Hematopoietic multipotent progenitor cell treated with erythropoietin and hydrocortisone succinate and interleukin-3 and kit ligand, for 6 days (in vitro differentiated cells): ENCODE measurements at places on chromosomes 12 and 14.

GRCh38 chr12:117042171-117042842 lies 56.9 kb downstream of the TESC start:
- DNase-seq: peak; percentile 99

DNA sequence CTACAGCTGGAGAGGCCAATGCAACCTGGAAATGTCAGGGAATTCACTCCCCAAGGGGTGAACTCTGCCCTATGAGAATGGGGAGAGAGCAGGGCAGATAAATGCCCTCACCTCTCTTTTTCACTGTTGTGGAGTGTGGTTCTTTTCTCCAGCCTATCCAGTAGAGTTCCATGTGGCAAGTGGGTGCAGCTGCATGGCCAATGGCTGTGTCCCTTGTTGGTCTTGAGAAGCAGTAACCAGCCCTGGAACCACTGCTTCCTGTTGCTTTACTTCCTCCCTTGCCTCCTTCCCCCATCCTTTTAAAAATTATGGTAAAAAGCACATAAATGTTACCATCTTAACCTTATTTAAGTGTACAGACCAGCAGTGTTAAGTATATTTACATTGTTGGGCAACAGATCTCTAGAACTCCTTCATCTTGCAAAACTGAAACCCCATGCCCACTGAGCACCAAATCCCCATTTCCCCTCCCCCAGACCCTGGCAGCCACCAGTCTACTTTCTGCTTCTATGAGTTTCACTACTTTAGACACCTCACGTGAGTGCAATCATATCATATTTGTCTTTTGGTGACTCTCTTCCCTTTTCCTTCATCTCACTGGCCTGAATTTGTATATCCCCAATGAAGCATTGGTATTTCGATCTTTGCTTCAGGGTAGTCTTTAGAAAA lies 77.0 kb upstream of the GRIP1 start:
- DNase-seq: no peak

GRCh38 chr12:61546296-61546695 lies 713.9 kb upstream of the USP15 start:
- DNase-seq: peak; percentile 5

DNA sequence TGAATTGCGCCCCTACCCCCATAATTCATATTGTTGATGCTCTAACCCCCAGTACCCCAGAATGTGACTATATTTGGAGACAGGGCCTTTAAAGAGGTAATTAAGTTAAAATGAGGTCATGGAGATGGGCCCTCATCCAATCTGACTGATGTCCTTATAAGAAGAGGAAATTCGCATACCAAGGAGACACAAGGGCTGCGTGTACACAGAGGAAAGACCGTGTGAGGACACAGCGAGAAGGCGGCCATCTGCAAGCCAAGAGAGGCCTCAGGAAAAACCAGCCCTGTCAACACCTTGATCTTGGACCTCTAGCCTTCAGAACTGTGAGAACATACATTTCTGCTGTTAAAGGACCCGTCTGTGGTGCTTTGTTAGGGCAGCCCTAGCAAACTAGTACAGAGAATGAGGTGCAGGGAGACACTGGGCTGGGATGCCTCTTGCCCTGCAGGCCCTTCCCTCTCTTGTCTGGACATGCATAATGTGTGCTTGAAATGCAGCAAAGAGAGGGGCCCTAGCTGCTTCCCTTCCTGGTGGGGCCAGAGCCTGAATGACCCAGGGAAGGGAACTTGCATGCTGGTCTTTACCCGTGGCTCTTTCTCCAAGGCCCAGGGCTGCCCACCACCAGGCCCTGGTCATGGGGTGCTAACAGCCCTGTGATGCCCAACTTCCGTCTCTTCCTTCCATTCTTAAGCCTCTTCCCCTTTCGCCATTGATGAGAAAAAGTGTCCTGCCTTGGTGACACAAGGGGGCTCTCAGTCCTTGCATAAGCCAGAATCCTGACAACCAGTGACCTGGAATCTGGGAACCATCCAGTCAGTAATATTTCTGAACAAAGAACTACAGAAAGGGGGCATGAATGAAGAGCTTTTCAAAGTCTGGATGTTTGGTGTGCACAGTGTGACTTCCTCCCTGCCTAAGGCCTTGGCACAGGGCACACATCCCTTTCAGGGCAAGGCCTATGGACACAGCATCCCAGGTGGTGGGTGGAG lies 50.0 kb upstream of the GPATCH2L start:
- no peak for DNase-seq

DNA sequence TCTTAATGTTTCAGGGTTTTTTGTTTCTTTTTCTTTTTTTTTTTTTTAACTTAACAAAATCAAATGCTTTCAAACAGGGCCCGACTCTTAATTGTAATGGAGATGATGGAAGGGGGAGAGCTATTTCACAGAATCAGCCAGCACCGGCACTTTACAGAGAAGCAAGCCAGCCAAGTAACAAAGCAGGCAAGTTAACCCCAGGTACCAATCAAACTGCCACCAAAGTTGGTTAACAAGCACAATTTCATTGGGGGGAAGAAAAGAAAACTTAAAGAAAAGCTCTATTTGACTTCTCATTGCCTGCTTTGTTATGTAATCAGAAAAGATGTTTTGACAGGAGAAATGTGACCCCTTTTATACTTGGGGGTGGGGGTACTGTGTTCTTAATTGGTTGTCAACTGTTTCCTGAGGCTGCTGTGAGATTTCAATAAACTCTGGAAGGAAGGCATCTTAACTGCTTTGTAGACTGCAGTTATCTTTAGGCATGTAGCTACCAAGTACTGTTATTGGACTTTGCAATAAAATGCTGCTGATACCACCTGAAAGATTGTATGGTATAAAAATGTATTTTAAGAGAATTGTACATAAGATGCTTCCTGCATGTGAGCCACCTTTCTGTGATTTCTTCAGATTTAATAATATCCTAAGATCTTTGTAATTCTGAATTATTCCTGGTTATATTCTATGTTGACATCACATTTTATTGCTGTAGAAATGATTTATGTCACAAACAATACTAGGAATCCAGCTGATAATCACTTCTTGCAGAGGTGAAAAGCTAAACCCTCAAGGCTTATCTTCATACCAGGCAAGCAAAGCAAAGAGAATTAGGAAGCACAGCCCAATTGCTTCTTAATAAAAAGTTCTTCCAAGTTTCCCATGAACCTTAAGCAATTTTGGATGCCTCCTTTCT lies 26.9 kb downstream of the MAPKAPK5 start:
- DNase-seq: no peak

GRCh38 chr12:13499008-13499407 lies 302.5 kb downstream of the EMP1 start:
- DNase-seq: no peak

- DNase-seq: no peak
Measured at GRCh38 chr14:35506927-35507326, 27.0 kb upstream of the INSM2 start.

GRCh38 chr12:60308366-60308991 lies 712.6 kb downstream of the SLC16A7 start:
- DNase-seq: no peak

DNA sequence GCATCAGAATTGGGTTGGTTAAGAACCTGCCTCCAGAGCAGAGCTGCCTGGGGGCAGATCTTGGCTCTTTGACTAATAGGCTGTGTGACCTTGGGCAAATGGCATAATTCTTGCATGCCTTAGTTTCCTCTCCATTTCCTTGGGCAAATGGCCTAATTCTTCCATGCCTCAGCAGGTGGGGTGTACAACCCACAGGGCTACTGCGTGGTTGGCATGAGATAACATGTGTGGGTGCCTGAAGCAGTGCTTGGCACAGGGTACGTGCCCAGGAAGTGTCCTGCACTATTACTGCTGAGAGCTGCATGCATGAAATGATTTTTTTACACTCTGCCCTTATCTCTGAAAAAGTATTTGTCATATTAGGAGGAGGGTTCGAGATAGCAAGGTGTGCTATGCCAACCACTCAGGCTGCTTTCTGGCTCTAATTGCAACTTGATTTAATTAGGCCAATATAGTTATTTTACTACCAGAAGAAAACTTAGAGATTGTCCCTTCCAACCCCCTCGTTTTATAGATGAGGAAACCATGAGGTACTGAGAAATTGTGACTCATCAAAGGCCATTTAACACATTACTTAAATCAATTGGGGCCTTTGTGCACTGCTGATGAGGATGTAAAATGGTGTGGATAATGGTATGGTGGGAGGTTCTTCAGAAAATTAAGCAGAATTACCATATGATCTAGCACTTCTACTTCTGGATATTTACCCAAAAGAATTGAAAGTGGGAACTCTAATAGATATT lies 161.6 kb upstream of the HIF1A start:
- DNase-seq: peak; percentile 27

- no peak for DNase-seq
Measured at GRCh38 chr12:54660320-54660962, 12.3 kb upstream of the DCD start.

DNA sequence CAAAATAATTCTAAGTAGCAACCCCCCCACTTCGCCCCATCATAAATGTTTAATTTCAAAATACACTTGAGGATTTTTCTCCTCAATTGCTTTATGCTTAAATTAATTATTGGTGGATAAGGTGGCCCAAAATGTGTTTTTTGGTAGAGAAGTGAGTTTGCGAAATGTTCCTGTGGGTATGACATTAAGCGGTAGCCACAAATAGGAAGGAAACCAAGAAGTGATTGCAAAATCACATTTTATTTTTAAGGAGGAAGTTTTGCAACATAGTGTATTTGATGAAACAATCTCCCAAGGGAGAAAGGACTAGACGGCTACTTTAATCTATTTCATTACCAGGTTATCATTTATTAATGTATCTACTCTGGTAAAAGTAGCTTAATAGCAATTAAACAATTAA lies 25.5 kb downstream of the SLC25A3 start:
- peak; percentile 77 for DNase-seq

- DNase-seq: no peak
Measured at GRCh38 chr14:96538990-96539317, 36.8 kb downstream of the PAPOLA start.

DNA sequence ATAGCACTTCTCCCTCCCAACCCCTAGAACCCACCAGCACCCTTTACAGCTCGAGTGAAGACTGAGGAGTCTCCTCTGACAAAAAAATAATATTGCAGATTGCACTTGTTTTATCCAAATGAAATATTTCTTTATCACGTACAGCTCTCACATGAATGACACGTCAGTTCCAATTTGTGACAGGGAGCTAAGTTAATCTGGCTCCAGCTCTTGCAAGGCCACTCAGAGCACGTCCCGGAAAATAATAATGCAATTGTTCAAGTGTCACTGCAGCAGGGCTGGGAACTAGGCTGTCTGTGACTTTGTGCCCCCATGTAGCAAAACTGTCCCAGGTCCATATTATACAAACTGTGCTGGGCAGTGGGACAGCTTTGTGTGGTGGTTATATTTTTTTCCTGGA lies 539.6 kb downstream of the VRK1 start:
- DNase-seq: no peak

- DNase-seq: peak; percentile 50
Measured at GRCh38 chr12:109999983-110000505, 814 bp downstream of the ANKRD13A start.

GRCh38 chr14:93032421-93032936 lies 83.2 kb downstream of the ITPK1 start:
- no peak for DNase-seq

- DNase-seq: no peak
Measured at GRCh38 chr12:132046561-132046960, 96.8 kb downstream of the EP400 start.

DNA sequence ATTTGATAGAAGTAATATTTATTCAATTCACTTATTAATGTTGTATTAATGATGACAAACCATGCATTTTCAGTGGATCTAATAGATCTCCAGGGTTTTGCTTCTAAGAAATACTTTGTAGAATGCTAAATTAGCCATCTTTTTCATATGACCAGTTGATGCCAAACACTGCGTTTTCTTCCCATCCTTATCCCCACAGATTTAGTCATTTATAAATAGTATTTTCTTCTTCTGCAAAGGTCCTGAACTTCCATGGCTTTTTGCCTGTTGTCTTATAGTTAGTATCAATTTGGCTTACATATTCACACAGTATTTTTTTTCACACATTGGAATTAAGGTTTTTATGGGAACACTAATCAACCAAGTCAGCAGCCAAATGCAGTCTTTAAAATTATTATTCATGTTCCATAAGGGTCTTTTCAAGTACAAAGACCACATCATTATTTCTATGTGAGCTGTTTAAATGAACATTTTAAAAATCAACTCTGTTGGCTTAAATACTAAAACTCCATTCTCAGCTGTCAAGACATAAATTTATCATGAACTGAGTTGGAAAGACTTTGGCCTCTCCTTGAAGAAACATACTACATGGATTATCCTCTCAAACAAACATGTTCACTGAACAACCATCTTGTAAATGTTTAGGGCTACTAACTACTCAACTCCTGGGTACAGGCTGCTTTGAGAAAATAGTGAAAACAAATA lies 1278.4 kb upstream of the FLRT2 start:
- no peak for DNase-seq

GRCh38 chr14:101839236-101839635 lies 77.7 kb downstream of the PPP2R5C start:
- no peak for DNase-seq

DNA sequence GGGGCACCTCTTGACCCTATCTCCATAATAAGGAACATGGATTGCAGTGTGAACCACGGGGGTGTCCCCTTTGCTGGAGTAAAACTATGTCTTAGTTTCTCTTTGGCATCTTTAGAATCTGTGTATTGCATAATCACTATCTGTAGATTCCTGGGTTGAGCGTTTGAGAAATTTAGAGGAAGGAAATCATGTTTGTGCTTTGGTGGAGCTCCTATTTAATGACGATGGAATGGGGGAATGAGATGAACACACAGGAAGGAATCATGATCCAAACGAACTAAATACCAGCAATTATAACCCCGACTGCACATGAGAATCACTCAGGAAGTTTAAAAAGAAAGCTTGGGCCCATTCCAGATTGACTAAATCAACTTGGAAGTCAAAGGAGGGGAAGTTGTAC lies 1.3 kb upstream of the MYG1 start:
- DNase-seq: peak; percentile 44

GRCh38 chr14:61569812-61570548 lies 125.3 kb upstream of the HIF1A start:
- peak; percentile 80 for DNase-seq

- DNase-seq: no peak
Measured at GRCh38 chr12:50185970-50186663, 18.9 kb upstream of the CERS5 start.

DNA sequence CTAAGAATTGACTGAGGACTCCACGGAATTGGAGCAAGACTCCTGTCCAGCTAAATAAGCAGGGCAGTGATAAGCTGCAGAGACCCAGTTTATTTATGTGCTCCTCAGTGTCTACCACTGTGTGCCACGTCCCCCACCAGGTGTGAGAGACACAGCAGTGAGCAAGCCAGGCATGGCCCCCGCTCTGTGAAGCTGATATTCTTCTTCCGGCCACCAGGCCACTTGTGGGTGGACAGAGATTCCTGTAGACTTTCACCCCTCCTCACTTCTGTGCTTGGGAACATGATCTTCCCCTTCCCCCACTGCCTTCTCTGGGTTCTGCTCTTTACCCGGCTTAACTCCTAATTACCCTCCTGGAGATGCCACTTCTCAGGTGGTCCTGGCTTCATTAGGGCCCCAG lies 21.3 kb downstream of the BRAP start:
- DNase-seq: no peak

GRCh38 chr12:98372340-98373024 lies 142.9 kb upstream of the TMPO start:
- DNase-seq: no peak
